ENCODE measurements at places on chromosomes 11 and 22.

DNA sequence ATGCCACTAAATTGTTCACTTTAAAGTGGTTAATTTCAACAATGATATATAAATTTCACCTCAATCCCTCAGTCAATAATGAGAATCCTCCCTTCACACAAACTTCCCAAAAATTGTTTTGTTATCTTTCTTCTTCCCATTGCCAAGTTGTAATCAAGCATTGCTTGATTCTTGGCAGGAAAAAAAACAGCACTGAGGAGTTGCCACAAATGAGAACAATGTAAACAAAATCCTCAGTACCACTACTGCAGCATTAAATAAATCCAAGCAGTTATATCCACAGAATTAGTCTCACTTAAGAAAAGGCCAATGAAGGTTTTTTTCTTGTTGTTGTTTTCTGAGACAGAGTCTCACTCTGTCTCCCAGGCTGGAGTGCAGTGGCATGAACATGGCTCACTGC lies 38.2 kb downstream of the FAM168A start:
- DNase-seq: no peak

DNA sequence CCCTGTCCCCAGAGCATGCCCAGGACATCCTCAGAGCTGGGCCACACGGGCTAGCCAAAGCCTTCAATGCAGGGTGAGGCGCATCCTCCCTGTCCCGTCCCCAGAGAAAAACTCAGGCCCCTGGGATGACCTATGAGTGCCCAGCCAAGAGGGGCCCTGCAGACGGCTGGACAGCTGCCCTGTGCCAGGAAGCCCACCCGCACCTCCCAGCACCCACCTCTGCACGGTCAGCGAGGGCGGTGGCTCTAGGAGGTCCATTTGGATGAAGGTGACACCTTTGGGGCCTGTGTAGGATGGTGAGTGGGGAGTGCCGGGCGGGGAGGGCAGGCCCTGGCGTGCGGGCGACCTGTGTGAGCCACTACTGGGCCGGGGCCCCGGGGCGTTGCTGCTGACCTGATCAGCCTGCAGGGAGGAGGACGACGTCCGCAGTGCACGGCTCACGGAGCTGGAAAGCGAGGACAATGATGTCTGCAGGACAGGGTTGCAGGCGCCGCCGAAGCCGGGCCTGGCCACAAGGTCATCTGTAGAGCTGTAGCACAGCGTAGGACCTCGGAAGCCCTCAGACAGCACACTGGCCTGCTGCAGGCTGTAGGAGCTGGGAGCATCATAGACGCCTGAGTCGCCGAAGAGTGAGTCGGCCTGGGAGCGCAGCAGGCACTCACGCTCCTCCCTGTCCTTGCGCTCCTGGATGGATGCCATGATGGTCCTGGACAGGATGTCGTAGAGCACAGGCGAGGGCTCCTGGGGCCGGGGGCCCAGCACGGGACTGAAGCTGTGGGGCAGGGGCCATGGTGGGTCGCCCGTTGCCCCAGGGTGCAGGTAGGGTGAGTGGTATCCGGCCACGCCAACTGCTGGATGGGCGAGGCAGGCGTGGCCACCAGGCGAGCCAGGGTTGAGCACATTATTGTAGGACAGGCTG lies 180.5 kb downstream of the IGLL1 start:
- no peak for DNase-seq

DNA sequence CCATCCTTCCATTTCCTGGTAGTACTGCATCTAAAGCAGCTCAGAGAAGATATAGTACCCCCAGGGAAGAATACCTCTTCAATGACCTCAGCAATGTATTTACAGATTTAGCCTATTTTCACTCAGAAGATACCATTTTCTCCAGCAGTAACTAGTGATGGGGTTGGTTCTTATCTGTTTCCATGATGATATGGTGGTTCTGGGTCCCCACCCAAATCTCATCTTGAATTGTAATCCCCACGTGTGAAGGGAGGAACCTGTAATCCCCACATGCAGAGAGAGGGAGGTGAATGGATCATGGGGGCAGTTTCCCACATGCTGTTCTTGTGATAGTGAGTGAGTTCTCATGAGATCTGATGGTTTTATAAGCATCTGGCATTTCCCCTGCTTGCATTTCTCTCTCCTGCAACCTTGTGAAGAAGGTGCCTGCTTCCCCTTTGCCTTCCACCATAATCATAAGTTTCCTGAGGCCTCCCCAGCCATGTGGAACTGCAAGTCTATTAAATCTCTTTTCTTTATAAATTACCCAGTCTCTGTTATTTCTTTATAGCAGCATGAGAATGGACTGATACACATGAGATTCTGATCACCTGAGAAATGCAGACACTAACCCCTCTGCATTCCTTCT lies 139.2 kb downstream of the CCDC81 start:
- DNase-seq: peak; percentile 33

DNA sequence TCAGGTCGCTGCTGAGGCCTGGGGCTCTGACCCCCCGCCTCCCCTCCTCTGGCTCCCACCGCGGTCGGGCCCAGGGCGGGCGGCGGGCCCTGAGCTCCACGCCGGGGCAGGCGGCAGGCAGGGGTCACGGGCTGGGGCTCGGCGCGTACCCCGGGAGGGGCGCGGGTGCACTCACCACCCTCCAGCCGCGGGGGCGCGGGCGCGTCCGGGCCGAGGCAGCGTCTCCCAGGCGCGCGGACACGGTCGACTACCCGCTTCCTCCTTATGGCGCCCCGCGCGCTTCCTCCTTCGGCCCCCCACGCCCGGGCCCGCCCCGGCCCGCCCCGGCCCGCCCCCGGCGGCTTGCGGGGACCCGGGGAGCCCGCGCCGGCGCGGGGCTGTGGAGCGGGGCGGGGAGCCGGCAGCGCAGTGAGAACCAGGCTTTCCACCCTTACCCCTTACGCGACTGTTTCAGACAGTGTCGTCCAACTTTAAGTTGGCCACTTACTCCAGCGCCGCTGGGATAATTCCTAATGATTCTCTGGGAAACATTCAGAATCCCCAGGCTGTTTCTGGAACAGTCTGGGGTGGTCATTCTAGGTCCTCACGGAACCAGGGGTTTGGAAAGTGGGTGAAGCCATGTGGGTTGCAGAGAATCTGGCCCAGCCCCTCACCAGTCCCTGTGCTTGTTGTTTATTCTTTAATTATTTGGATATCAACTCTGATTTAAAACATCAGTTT lies at the start of gene BID:
Gene BID, minus strand, starts transcription at position 264 of the 720 bp plus-strand sequence. CDS start 24,353 bp downstream, outside the sequence.
- peak; percentile 46 for DNase-seq

DNA sequence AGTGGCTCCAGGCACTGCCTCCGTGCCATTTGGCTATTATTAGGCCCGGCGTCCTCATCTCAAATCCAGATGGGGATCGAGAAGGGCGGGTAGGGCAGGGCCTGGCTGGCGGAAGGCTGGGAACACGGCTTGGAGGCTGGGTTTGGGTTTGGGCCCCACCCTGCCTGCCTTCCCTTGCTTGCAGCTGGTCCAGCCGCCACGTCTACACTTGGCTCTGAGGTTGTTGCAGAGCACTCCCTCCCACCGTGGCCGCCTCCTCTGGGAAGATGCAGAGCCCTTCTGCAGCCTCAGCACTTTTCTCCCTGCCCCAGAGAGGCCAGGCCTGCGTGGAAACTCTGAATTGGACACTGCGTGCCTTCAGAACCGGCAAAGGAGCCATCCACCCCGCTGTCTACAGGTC lies 5.2 kb upstream of the SMTN start:
- no peak for DNase-seq

GRCh38 chr11:62712276-62712812 lies 4.9 kb downstream of the GNG3 start:
- no peak for DNase-seq

DNA sequence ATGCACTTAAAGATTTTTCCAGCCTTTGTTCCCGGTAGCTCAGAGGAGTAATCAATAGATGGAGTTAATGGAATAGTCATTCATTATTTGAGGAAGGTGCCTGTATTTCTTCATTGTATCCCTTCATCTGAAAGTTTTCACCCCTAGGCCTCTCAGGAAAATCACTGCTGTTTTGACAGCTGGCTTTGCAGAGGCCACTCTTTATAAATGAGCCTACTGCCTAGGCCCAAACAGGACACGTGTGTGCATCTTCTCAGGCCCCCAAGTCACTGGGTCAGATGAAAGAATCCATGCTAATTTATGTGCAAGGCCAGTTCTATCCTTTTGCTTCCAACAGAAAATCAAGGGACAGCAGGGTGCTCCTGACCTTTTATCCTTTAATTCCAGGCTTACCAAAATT lies 76.8 kb downstream of the MPPED2 start:
- DNase-seq: no peak

All from EL (cell line).